ENCODE measurements at places on chromosomes 1 and 21.

DNA sequence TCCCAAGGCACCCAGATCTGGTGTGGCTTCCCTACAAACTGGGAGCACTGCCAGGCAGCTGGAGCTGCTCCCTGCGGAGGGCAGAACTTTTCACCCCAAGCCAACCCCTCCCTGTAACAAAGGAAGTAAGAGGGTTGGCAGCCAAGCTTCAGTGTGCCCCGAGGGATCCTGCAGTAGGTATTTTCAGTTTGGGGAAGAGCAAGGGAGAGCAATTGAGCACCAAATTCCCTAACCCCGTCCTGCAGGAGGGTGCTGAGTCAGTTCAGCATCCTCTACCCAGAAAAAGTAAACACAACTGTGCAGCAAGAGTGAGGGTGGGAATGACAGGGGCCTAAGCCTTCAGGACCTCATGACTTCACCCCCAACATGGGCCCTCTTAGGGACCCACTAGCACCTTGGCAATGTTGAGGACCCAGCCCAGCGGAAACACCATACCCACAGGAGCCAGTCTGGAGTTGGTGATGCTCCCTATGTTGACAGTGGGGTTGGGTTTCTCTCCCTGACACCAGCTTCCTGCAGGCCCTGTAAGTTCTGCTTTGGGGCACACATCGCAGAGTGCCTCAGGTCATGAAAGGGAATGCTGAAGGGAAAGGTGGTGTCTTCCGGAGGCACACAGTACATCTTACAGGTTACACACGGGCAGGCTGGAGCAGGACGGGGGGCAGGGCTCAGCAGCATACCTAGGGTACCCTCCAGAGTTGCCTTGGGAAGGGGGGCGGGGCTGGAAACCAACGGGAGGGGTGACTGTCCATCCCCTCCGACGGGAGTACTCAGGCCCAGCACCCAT is 14.8 kb downstream of the SH3BP5L start:
- no peak for DNase-seq

DNA sequence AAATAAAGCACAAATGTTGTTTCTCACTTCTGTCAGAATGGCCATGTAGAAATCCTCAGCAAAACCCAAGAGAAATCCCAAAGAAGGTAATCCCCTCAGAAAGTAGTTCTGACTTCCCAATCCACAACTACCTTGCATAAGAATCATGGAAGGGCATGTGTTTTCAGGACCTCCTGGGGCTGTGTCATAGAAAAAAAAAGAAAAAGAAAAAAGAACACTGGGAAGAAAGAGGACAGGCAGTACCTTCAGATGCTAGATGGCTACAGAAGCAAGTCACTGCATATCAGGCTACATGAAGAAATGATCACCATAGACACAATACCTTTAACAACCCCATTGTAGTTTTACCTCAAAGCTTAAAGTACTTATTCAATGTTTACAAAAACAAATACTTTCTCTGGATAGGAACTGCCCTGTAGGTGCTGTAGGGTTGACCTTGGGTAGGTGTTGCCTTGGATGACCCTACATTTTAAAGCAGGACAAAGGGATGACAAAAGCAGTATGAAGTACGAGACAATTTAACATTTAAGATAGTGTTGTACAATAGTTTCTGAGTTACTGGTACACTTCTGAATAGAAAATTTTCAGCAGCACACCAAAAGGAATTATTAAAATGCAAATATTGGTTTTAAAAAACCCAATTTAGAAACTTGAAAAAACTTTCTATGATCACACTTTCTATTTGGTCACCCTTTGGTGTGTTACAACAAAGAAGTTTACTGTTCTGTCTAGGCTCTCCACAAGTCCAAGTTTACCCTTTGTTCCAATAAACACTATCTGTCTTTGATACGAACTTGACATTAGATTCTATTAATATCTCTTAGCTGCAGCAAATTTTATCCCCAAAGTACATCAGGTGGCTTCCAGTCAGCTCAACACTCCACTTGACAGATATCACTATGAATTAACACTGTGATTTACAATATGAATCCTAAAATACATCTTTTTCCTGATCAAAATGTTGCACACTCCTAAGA is 5.0 kb downstream of the TRIT1 start:
- DNase-seq = no peak

DNA sequence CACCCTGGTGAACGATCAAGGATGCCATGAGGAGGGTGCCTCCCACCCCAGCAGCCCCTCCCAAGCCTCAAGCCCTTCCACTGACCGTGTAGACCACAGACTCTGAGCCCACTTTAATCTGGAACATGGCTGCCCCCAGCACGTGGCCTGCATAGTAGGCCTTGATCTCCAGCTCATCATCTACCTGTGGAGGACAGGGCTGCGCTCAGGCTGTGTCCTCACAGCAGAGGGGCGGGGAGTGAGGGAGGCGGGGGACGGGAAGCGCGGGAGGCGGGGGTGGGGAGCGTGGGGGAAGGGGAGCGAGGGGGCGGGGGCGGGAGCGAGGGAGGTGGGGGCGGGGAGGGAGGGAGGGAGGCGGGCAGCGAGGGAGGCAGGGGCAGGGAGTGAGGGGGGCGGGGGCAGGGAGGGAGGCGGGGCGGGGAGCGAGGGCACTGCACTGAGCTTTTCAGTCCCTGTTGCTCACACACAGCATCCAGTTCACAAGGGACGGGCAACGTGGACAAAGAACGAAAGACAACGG is 7.1 kb downstream of the PUSL1 start:
- DNase-seq = no peak

- no peak for DNase-seq
Observed at GRCh38 chr1:203550846-203551245, 56.9 kb downstream of the OPTC start.

DNA sequence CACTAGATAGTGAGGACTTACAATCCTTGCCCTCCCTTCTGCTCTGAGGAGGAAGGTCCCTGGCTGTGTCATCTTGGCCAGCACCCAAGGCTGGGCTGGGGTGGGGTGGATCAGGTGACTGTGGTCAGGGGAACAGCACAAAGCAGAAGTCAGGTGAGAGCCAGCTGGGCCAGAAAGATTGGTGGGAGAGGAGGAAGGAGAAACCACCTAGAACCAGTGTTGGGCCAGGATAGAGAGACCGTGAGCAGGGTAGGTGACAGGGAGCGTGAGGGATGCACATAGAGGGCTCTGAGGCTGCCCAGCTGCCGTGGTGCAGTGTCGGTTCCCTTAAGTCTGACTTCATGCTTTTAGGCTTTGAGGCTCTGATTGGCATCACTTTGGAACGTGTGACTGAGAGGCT is 22.7 kb downstream of the NCF2 start:
- no peak for DNase-seq

GRCh38 chr21:14058566-14058965 is 152.2 kb downstream of the LIPI start:
- no peak for DNase-seq

GRCh38 chr1:48329486-48329885 is 107.0 kb downstream of the SLC5A9 start:
- DNase-seq = no peak

DNA sequence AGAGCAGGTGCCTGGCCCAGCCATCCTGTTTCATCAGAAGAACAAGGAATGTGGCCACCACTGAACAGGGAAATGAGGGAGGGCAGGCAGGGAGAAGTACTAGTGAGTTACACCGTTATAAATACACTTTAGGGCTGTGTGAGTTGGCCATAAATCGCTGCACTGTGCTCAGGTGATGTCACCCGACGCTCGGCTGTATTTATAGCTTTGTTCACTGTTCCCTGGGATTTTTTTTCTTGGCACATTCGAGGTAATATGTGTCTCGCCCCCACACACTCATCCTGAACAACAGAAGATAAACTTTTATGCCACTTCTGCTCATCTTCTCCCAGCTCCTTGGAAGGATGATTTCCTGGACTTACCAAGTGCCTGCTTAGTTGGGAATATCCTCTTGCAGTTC is 9.0 kb upstream of the KIRREL1 start:
- no peak for DNase-seq

GRCh38 chr1:74481607-74482006 is 30.8 kb downstream of the LRRC53 start:
- DNase-seq = no peak

GRCh38 chr1:72105201-72105600 is 177.1 kb downstream of the NEGR1 start:
- no peak for DNase-seq

- no peak for DNase-seq
Observed at GRCh38 chr1:182278144-182279054, 113.2 kb downstream of the GLUL start.

DNA sequence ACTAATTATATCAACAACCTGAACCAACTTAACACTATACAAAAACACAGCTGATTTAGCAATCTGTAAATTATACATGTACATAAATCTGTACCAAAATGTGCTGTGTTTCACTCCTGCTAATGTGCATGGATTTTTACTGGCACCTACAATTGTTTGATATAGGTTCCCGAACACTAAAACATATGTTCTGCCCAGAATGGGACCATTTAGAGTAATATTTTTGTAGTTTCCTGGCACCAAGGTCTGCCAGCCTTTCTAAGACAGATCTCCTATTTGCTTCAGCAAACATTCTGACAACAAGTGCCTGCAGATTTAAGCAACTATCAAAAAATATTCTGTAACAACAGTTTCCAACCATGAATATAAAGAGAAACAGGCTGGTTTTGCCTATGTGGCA is 4.2 kb downstream of the KCNH1 start:
- DNase-seq = no peak

All from SW 1271 (cell line).